ENCODE measurements at places on chromosomes 3 and 15.

DNA sequence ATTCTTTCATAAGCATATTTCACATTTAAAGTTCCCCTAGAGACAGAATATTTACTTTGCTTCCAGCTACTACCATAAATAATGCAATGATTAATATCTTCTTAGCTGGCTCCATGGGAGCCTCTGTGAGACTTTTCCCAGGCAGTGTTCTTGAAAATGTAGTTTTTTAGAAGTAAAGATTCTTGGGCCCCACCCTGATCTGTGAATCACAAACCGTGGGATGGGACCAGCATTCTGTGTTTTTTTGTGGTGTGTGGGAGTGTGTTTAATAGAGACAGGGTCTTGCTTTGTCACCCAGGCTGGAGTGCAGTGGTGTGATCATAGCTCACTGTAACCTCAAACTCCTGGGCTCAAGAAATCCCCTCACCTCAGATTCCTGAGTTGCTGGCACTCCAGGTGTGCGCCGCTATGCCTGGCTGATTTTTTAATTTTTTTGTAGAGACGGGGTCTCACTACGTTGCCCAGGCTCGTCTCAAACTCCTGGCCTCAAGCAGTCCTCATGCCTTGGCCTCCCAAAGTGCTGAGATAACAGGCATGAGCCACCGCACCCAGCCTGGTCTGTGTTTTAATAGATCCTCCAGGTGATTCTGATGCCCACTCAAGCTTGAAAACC, 83.0 kb downstream of the KLHL25 start:
- no peak for DNase-seq

DNA sequence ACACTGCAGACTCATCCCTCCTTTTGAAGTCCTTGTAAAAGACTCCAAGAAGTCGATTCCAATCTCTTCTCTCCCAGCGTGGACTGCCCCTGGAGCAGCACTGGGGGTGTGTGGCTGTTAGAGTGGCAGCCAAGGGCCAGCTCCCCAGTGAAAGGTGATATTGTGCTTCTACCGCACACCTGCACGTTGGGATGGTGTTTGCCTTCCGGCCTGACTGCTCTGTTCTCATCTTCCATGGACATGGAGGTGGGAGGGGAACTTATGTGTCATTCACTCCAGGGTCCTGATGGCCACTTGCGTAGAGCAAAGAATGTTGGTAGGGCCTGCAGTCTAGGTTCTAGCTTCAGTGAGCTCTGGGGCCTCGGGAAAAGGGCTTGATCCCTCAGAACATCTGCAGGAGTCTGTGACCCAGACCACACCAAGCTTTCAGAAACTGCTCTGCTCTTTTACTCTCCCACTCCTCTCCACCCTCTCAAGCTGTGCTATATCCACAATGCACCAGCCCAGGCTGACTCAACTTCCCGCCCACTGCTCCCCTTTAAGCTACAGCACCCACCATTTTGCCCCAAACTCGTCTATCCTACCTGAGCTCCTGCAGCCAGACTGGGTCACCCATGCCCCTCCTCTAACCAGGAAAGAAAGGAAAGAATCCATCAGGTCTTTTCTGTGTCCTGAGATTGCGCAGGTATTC, 31.3 kb downstream of the LIPC start:
- no peak for DNase-seq

DNA sequence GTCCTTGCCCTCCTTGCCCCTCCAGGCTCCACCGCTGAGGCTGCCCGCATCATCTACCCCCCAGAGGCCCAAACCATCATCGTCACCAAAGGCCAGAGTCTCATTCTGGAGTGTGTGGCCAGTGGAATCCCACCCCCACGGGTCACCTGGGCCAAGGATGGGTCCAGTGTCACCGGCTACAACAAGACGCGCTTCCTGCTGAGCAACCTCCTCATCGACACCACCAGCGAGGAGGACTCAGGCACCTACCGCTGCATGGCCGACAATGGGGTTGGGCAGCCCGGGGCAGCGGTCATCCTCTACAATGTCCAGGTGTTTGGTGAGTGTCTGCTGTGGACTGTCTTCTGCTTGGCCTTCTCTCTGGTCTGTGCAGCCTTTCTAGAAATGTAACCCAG, 61.0 kb downstream of the BOC start:
- no peak for DNase-seq

DNA sequence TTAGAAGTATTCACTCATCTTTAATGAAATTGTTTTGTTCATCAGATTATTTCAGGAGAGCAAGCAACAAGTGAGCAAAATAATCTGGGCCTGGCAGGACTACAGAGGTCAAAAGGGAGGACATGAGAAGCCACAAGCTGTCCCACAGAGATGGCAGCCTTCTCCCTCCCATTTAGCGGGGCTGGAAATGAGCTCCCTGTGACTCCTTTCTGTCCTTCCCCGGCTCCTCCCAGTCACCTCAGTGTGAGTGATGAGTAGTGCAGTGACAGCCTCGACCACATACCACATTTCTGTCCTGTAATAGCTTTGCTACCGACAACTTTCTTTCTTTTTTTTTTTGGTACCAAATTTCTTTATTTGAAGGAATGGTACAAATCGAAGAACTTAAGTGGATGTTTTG, 38.0 kb downstream of the RAB7A start:
- DNase-seq = no peak

GRCh38 chr15:67778968-67779548, 46.3 kb upstream of the SKOR1 start:
- DNase-seq = no peak

- DNase-seq = no peak
These were observed 248.3 kb downstream of the SLCO3A1 start for GRCh38 chr15:92101708-92102394.

GRCh38 chr3:57350271-57350670, 57.8 kb upstream of the ASB14 start:
- no peak for DNase-seq

DNA sequence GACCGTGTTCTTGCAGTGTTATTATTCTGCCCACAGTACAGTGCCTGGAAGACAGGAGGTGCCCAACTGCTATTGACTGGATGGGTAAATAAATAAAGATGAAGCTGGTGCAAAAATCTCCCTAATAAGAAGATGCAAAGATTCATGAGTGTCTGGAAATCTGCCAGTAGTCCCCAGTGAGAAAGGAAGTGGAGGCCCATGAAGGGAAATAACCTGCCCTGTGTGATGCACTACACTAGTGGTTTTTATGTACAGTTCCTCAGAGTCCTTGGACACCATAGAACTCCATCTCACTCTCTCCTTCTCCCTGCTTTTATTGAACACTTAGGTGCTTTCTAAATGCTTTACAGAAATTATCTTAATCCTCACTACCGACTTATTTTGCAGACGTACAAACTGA, 8.3 kb upstream of the SUCLG2 start:
- DNase-seq = no peak

DNA sequence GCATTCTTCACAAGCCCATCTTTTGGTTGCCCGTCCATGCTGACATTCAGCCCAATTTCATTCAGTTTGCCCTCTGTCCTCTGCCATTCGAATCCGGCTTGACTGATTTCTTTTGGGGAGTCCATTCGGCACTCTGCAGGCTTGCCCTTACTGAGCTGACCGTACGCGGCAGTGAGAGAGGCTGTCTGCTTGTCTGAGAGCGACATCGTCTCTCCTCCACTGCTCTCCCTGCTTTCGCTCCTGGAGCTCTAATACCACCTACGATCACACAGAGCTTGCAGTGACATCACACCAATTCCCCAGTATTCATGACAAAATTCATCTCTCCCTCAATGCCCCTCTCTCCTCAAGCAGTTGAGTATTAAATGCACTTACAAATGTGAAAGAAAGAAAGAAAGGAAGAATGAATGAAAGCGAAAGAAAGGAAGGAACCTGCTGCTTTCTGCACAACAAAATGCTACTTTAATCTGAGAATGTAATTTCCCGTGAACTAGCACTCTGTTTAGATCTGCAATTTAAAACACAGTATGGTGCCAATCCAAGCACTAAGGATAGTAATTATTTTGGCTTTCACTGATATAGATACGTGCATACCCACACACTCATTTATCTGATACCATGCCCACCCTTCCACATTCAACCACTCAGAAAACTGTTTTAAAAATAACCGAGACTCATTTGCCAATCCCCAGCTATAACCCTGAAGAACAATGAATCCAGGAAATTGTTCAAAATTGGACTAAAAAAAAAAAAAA, 89.5 kb downstream of the DHX30 start:
- DNase-seq = no peak

GRCh38 chr3:177468331-177468730, 271.0 kb upstream of the TBL1XR1 start:
- peak; percentile 47 for DNase-seq

DNA sequence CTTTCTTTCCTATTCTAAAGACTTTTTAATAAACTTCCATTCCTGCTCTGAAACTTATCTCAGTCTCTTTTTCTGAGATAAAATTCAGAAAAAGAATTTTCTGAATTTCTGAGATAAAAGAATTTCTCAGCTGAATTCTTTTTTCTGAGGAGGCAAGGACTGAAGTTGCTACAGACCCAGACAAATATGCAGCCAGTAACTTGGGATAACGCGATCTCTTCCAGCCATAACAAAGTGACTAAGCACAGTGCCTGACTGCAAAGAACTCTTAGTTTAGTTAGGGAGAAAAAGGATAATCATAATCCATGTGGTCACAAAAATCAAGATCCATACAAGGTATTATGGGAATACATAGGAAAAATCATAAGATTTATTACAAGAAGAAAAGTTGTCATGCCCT, 222.0 kb upstream of the GAP43 start:
- DNase-seq = no peak
